Stimulated activated CD8-positive, alpha-beta memory T cell treated with anti-CD3 and anti-CD28 coated beads, Interleukin-15, amount 100 ng/mL, for 4 hours (primary cell): ENCODE measurements at places on chromosomes 5 and 9.

DNA sequence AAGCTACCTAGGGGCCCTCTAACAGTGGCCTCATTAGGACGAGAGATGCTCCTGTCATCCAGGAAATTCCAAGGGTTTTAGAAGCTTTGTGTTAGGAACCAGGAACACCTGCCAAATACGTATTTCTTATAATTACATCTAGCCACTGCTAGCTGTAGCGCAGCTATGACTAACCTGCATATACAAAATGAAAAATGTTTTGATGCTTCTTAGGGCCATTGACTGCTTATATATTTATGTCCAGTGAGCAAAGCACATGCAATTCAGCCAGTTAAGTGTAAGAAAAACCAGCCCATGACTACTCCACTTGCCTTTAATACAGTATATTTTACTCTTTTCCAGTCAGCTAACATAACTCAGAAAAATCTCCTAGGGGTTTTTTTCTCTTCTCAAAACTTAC lies 143.3 kb downstream of the TRPM3 start:
- no peak for DNase-seq

DNA sequence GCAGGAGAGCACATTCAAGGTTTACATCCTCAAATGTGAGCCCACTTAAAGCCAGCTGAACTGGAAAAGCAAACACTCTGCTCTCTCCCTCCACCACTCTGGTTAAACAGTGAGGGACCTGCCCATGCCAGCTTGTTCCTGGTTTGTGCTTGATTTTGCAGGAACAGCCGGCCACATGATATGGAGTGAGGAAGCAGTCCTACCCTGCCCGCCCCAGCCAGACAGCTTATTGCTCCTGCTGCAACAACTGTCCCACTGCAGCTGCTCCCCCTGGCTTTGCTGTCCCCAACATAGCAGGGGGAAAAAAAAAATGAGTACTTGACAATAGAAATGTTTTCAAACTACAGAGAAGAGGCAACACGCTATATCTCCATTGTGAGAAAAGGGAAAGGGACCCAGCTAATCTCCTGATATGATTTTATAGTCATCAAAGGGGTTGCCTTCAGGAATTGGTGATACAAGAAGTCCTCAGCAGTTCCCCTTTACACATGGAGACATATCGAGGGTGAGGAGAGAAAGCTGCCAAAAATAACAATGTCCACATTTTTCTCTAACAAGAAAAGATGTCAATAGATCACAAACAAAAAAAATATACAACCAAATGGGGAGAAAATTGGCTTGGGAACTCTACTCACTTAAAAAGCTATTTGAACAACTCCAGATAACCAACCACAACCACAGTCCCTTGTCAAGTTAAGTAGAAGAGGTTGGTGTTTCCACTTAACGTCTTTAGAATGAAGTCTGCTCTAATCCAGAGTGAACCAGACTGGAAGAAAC lies 4.6 kb downstream of the MYO10 start:
- DNase-seq, result no peak

DNA sequence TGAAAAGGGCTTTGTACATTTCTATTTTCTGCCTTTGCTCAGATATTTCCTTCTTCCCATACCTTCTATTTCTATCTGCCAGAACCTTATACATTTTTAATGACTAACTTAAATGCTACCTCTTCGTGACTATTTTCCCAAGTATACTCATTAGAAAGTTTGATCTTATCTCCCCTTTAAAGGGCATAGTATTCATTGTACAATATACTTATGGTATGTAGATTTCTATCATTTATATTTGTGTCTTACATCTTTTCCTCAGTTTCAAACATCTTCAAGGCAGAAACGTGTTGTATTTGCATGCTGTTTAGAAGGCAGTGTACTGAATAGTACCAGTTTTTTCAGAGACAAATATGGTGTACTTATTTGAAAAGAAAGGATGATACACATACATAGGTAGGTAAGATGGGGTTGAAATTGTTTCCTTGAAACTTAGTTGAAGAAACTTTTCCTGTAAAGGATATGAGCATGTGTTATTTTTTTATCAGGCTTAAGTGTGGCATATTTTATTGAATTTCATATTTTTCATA lies 518.1 kb upstream of the NUDT12 start:
- no peak for DNase-seq

GRCh38 chr5:87393331-87393730 lies 19.4 kb downstream of the CCNH start:
- DNase-seq, result no peak

DNA sequence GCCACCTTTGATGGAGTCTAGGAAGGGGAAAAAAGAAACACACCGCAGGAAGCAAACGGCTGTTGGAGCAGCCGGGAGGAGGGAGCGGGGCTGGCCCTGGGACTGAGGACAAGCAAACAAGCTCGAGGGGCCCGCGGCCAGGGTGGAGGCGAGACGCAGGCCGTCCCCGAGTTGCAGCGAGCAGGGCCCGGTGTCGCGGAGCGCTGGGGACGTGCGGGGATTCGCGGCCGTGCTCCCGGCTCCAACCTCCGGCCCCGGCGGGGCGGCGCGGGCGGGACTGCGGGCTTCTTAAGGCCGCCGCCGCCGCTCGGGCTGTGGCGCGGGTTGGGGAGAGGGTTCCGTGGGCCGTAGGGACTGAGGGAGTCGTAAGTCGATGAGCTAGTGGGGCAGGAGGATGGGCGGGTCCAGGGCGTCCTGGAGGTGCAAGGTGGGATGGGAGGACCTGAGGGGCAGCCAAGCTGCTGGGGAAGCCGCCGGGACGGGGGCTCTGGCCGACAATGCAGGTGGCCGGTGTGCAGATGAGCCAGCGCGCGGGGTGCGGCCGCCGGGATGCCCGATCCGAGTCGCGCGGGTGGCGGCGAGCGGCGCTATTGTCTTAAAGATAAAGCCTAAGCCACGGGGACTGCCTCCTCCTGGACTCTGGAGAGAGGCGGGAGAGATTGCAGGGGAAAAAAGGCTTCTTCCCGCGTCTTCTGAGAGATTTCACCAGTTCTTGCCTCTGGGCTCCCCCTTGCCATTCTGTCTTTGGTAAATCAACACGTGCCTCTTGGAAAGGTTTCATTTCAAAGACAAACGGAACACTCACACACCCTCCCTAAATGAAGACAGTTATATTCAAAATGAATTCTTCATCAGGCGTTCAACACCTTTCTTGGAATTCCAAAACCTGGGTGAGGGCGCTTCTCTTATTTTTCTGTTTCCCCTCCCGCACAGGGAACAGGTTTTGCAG lies 1.6 kb upstream of the HAPLN1 start:
- no peak for DNase-seq

GRCh38 chr5:1722877-1723276 lies 76.8 kb downstream of the MRPL36 start:
- no peak for DNase-seq

DNA sequence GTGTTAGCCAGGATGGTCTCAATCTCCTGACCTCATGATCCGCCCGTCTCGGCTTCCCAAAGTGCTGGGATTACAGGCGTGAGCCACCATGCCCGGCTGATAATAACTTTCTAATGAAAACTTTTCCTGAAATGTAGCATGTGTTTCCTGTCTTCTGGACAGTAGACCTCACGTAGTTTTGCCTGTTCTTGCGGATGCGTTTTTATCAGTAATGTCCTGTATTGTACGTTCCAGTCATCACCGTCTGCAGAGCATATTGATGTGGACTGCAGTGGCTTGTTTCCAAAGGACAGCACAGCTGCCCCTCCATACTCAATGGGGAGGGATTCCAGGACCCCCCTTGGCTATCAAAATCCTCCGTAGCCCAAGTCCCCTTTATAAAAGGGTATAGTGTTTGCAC lies 12.8 kb downstream of the EXOC3 start:
- no peak for DNase-seq

- DNase-seq, result no peak
Observed at GRCh38 chr9:130949188-130950038, 10.4 kb upstream of the FIBCD1 start.

- DNase-seq, result no peak
Observed at GRCh38 chr5:6601271-6601670, 31.6 kb downstream of the NSUN2 start.

DNA sequence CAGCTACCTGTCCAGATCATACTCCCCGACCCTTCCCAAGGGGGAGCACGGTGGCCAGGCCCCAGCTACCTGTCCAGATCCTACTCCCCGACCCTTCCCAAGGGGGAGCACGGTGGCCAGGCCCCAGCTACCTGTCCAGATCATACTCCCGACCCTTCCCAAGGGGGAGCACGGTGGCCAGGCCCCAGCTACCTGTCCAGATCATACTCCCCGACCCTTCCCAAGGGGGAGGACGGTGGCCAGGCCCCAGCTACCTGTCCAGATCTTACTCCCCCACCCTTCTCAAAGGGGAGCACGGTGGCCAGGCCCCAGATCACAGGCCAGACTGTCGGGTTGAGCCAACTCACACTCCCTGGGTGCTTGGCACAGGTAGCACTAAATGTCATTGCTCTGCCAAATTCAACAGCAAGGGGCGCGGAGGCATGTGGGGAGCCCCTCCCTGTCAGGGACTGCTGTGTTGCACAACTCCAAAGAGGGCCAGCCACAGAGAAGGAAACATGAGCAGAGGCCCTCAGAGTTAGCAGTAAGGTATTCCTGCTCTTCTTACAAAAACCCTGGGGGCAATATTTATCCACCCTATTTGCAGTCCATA lies 136.9 kb downstream of the OLFM1 start:
- no peak for DNase-seq

DNA sequence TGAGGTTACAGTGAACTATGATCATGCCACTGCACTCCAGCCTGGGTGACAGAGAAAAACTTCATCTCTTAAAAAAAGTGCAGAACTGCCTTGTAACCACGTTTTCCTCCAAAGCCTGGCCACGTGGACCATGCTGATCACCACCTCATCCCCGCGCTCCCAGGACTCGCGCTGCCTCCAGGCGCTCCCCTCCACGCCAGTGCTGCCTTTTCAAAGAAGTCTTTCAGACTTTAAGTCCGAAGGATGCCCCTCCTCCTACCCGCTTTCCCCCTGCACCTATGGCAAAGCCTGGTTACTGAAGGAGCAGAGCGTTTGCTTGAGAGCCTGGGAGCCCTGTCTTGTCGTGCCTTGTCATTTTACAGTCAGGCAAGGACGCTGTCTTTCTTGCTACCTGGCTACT lies 43.8 kb downstream of the HABP4 start:
- DNase-seq, result no peak

DNA sequence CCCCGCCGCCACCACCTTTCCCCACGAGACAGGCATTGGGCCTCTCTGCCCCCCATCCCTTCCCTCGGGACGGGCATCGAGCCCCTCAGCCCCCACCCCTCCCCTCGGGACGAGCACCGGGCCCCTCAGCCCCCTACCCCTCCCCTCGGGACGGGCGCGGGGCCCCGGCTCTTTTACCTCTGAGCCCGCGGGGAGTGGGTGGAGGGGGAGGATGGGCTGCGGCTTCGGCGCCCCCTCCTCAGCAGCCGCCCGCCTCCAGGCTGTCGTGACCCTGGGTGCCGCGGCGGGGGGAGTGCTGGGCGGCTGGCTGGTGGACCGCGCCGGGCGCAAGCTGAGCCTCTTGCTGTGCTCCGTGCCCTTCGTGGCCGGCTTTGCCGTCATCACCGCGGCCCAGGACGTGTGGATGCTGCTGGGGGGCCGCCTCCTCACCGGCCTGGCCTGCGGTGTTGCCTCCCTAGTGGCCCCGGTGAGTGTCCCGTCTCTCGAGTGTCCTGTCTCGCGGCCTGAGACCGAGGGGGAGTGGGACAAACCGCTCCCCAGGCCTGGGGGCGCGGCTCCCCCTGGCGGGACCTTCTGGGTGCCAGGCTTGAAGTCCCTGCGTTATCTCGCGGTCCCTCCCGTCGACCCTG lies 791 bp downstream of the SLC2A8 start:
- DNase-seq, result no peak

DNA sequence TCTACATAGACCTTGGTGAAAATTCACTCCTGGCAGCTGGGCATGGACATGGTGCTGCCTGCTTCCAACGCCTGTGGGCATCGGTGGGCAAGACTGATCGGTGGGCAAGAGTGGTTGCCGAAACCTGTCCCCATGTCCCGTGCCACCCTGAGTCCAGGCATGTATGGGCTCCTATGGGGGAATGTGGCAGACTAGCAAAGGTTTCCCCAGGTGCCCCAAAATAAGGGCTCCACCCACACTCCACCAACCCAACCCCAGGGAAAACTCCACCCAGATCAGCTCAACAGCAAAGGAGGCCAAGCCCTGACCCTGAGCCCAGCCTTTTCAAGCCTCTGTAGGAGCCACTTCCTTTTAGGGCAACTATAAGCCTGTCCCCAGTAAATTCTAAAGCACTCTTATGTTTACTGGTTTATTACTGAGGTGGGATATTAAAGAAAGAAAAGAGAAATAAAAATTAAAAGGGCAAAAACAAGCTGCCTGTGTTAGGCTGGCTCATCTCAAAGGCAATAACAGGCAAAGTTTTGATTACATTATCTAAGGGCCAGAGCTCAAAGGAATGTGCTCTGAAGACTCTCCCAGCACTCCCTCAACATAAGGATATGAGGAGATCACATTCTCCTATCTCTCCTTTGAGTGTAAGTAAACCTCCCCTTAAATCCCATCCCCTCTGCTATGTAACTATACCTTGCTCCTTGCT lies 8.9 kb upstream of the SPATA31E1 start:
- DNase-seq, result no peak

DNA sequence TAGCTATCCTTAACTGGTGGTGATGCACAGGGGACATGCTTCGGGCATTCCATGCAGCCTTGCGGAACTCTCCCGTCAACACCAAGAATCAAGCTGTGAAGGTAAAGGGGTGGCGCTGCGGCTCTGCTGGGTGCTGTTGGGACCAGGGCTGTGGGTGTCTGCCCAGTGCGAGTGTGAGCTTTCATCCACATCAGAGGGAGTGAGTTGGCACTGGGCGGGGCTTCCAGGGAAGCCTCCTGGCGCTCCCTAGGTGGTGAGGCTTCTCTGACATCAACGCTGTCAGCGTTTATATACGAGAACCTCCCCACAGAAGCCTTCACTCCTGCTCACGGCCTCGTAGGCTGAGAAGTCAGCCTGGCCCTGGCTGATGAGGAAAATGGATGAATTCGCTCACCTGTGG lies 11.7 kb downstream of the ARPC5L start:
- no peak for DNase-seq

DNA sequence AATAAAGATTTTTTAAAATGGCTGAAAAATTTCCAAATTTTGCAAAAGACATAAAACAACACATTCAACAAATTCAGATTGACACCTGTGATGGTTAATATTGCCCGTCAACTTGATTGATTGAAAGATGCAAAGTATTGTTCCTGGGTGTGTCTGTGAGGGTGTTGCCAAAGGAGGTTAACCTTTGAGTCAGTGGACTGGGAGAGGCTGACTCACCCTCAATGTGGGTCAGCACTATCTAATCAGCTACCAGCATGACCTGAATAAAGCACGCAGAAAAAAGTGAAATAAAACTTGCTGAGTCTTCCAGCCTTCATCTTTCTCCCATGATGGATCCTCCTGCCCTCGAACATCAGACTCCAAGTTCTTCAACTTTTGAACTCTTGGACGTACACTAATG lies 868.0 kb upstream of the CTNND2 start:
- DNase-seq, result no peak
